ENCODE measurements at places on chromosomes 12 and 14.

- no peak for DNase-seq
Observed at GRCh38 chr12:109010259-109010658, 10.6 kb downstream of the SVOP start.

DNA sequence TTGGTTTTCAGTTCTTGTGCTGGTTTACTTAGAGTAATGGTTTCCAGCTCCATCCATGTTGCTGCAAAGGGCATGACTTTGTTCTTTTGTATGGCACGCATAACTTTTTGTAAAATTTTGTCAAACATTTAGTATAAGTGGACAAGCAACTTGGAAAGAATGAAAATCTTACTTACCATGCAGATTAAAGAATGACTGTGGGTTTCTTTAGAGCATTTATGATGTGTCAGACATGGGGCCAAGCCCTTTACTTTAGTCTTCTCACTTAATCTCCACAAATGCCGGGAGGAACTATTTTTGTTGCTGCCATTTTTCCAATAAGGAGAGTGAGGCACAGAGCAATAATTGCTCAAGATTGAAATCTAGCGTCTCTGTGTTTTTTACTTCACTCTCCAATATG lies 652.5 kb upstream of the TBX3 start:
- DNase-seq, result no peak

GRCh38 chr14:67068251-67068650 lies 121.0 kb upstream of the GARIN2 start:
- no peak for DNase-seq

- no peak for DNase-seq
Observed at GRCh38 chr14:73774241-73774570, 60.0 kb upstream of the PNMA1 start.

DNA sequence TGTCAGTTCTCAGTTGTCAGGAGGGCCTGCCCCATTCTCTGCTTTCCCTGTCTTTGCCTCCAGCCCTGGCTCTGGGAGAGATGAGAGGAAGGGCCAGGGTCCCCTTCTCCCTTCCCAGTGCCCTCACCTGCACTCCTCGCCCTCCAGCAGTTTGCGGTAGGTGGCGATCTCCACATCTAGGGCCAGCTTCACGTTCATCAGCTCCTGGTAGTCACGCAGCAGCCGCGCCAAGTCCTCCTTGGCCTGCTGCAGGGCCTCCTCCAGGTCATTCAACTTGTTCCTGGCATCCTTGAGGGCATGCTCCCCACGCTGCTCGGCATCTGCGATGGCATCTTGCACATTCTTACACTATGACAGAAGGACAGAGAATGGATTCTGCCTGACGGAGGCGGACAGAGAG lies 5.4 kb downstream of the KRT2 start:
- DNase-seq, result no peak

- DNase-seq, result no peak
Observed at GRCh38 chr14:22497671-22498093, 91.3 kb downstream of the DAD1 start.

DNA sequence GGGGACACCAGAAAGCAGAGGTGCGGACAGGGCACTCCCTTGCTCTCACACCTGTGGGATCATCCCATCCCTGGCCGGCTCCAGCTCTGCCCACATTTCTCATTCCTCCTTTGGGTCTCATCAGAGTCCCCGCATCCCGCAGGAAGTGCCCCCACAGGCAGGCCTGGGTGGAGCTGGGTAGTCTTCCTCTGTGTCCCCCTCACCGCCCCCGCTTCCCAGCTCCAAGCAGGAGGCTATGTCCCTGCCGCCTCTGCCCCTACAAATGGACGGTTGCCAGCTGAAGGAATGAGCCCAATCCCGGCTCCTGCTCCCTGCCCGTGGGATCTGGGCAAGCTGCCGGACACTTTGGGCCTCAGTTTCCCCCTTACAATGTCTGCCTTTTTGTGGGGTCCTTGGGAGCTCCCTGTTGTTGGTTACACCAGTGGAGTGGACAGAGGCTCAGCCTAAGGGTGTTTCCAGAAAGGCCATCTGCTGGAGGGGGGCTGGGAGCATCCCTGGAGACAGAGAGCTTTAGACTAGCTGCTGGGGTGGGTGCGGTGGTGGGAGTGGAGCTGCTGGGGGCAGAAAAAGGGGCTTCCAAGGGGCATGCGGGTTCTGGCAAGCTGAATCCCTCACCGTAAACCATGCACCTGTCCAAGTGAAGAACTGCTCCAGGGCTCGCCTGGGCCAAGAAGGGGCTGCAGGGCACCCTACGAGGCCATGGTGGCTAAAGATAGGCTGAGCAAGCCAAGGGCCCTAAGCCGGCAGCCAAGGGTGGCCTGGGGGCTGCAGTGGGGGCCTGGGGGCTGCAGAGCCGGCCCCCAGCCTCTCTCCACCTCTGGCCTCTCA lies 7.9 kb upstream of the GPR132 start:
- no peak for DNase-seq

All from activated T-cell treated with anti-CD3 and anti-CD28 coated beads, Interleukin-2, amount 50 U/mL, for 4 hours (primary cell).